NCI-H774 (cell line): ENCODE measurements at places on chromosomes 1 and 21.
A peak's percentile ranks its signal among the peaks of the same experiment; 100 is the strongest.

DNA sequence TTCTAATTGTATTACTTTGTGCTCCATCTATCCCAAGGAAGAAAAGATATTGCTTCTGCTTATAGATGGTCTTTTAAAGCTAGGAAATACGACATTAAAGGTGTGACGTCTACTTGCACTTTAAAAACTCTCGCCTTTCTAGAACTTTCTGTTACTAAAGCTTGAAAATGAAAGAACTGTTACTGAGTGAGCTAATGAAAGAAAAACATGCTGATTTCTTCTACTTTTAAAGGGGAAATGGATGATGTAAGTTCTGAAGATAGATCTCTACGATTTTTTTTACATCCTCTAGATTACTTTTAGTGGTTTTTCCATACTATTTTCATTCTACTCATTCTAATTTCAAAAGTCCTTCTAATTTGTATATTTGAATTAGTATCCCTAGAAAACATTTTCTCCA lies 387.5 kb downstream of the USP25 start:
- no peak for DNase-seq

- no peak for DNase-seq
These were observed 769 bp downstream of the GALE start for GRCh38 chr1:23799570-23800399.

- no peak for DNase-seq
These were observed 56.1 kb downstream of the KAZN start for GRCh38 chr1:14654554-14654953.

DNA sequence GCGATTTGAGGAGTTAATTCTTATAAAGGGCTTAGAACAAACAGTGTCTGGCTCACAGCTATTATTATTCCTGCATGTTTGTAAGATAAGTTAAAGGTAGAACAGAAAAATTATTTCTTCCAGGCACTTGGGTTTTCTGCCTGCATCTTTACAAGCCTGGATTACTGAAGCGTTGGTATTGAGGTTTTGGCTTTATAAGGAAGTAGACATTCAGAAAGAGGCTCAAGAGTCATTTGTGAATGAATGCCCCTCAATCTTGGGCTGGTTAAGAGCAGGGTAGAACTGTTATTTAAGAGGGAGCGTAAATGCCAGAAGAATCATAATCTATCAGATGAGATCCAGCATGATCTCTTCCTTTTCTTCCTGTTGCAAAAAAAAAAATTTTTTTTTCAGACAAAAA lies 77.3 kb upstream of the ARID1A start:
- DNase-seq, result no peak

- DNase-seq, result peak; percentile 36
These were observed 5.8 kb downstream of the KISS1 start for GRCh38 chr1:204190212-204191211.
